Stimulated activated CD4-positive, alpha-beta T cell treated with anti-CD3 and anti-CD28 coated beads, Interleukin-1b, Interleukin-23, amount 100 ng/mL, for 1 hour (primary cell): ENCODE measurements at places on chromosomes 5 and 9.

DNA sequence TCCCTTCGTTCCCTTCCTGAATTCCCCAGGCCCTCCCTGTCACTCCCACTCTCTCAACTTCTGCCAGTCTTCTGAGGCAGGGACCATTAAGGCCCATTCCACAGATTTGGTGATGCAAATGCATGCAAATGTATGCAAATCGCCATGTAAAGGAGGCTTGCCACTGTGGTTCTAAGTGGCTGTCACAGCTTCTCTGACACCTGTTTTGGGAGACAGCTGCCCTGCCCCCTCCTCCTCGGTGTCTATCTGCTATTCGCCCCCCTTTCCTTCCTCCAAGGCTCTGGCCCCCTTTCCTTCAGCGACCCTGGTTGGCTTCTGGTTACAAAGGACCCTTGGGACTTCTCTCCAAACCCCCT, 10.5 kb upstream of the ARAP3 start:
- DNase-seq = no peak

DNA sequence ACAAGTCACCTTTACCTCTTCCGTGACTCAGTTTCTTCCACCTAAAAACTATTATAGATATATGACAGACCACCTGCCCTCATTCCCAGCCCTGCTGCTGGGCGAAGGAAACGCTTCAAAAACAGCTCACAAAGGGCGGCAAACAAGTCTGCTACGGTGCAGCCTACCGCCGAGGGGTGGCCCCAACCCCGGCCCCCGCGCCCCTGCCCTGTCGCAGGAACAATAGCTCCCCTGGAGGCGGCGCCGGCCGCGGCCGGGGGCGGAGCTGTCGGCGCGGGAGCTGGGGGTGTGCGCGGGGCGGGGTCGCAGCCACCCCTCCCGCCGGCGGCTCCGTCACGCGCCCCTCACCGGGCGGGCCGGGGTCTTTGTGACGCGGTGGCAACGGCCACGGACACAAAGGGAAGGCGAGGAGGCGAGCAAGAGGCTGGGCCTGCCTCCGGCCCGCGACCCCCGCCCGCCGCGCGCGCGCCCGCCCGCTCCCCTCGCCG, at the start of gene TMEFF1:
TMEFF1 (plus strand) TSS at position 362 of the 488 bp plus-strand sequence. CDS start 396 bp downstream, outside the sequence.
- DNase-seq = peak; percentile 35

- DNase-seq = no peak
Observed at GRCh38 chr5:178365501-178366440, 133.2 kb upstream of the PHYKPL start.

DNA sequence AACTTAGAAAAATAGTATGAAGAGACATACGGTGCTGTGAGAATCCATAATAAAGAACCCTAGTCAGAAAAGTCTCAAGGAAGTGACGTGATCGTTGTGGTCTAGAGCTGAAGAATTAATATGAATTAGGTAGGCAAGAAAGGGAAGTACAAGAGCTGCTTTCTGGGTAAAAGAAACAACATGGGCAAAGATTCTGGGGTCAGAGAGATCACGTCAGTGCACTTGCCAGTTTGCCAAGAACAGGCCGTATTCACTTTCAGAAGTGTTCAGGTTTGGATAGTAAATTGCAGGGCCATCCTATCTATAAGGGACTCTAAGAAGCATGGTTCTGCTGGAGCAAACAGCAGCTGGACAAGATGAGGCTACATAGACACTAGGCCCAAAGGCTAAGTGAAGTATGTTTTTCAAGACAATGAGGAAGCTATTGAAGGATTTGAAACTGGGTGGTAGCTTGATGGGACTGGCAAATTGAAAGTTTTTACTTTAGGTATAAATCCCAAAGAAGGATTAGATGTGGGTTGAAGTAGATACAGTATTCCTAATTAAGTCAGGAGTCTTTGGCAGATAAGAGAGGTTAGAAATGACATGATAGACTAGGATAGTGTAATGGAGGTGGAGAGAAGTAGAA, 4.8 kb upstream of the CHD1 start:
- no peak for DNase-seq

DNA sequence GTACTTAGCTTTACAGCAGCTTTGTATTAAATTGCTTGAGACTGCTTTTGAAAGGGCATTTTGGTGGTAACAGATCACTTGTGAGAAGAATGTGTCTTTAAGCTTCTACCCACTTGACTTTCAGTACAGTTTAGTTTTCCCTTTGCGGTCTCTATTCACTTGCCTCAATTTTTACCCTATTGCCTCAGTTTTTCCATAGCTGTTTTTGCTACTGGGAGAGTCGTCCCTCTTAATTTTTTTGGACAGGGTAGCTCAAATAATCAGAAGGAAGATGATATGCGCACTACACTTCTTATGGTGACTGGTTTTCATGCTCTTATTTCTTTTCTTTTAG, 18.8 kb downstream of the UGCG start:
- no peak for DNase-seq

DNA sequence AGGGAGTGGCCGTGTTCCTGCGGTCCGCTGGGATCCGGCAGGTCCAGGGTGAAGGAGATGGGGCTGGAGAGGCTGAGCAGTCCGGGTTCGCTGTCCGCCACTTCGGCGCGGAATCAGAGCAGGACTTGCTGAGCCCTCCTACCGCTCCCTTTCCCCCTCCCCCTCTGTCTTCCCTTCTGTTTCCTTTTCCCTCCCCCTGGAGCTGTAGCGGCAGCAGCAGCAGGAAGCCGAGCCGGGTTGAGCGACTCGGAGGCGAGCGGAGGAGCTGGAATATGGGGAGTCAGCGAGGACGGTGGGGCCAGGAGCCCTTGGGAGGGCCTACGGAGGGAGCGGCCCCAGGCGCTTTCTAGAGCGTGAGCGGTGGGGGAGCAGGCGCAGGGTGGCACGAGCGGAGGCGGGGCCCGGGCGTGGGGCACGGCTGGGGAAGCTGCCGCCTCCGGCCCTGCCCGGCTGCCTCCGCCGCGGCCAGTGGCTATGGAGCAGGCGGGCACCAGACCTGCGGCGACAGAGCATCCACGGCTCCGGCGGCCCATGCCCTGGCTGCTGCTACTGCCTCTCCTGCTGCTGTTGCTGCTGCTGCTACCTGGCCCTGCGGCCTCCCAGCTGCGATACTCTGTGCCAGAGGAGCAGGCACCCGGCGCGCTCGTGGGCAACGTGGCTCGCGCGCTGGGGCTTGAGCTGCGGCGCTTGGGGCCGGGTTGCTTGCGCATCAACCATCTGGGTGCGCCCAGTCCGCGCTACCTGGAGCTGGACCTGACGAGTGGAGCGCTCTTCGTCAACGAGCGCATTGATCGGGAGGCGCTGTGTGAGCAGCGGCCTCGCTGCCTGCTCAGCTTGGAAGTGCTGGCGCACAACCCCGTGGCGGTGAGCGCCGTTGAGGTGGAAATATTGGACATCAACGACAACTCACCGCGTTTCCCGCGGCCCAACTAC, at the start of gene PCDHAC2:
PCDHAC2 (plus strand) TSS at position 184 of the 933 bp plus-strand sequence; CDS start at position 475, 291 bp downstream.
- no peak for DNase-seq

GRCh38 chr9:128193469-128194096, 2.2 kb upstream of the CIZ1 start:
- DNase-seq = no peak
